Inflammatory macrophage treated with lipopolysaccharide for 4 hours (primary cell): ENCODE measurements at places on chromosomes 7 and 10.

DNA sequence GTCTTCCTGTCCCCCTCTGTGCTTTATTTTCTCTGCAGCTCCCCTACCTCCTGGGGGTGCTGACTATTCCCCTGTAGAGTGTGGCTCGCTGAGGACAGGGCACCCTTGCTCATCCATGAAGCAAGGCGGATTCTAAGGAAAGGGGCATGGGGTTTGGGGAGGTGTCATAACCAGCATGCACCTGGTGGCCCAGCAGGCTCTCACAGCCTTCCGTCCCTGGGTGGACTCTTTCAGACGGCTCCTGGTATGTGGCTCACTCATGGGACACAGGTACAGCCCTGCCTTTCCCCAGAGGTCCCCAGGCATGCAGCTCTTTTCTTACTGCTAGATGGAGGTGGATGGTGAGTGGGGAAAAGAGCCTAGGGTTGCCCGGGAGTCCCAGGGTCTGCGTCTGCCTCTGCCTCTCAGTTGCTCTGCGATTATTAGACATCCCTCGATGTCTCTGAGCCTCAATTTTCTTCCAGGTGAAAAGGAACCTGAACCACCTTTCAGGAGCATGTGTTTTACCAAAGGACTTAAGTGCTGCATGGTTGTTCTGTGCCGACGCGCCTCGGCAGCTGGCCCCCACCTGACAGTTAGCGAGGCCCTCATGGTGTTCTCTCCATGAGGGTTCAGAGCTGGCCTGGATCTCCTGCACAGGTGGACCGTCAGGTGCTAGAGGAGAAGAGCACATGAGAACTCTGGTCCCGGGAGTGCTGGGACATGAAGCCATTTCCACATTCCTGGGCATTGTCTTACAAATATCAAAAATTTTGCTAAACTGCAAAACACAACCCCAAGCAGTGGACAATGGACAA, 172.5 kb upstream of the SHH start:
- DNase-seq, result no peak

GRCh38 chr10:100341953-100342626, 4.9 kb upstream of the SCD start:
- peak; percentile 65 for DNase-seq

- no peak for DNase-seq
These were observed 39.4 kb upstream of the RET start for GRCh38 chr10:43037440-43037839.

- DNase-seq, result peak; percentile 61
These were observed 1.3 kb downstream of the OGA start for GRCh38 chr10:101816913-101817336.

DNA sequence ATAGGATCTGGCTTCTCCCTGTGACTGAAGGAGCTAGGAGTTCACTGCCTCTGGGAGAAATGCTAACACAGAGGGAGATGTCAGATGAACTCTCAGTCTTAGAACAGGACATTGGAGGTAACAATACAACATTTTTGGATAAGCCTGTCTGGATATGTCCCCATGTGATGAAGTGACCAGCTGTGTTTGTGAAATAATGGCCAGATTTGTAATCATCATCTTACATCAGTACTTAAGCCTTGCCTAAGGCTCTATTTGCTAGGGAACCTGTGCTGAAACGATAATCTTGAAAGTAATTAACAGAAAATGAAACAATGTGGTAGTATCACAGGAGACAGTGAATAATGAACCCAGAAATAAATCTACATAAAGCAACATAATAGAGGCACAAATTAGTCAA, 56.2 kb downstream of the CRPPA start:
- no peak for DNase-seq

DNA sequence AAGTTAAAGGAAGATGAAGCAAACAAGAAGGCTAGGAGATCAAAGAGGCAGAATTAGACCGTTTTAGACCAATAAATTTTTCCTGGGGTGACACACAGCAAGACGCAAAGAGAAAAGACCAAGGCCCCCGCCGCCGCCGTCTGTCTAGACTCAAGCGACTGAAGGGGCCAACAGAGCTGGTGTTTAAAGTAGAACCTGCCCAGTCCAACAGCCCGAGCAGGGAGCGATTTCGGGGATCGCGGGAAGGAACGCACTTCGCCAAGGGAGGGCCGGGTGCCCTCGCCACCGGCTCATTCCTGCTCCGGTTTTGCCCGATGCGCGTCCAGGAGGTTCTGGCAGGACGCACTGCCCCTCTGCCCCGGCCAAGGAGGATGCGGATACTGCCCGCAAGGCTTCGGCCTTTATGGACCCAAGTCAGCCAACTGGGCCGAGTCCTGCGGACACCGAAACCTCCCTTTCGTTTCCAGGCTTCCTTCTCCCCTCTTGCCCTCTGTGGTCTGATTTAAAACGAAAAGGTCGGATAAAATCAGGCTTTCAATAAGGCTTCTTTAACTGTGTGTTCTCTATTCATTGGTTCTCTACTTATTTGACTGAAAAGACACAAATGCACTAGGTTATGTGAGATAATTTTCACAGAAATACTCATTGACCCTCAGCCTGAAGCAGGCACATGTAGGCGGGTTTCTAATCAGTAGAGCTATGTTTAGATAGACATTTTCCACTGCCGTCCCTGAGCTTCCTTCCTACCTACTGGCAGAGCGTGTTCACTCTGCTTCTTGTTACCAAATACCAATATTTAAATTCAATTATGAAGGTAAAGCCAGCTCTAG, 2.2 kb upstream of the HOXA7 start:
- no peak for DNase-seq

GRCh38 chr10:78361031-78361430, 327.4 kb downstream of the RPS24 start:
- DNase-seq, result no peak

DNA sequence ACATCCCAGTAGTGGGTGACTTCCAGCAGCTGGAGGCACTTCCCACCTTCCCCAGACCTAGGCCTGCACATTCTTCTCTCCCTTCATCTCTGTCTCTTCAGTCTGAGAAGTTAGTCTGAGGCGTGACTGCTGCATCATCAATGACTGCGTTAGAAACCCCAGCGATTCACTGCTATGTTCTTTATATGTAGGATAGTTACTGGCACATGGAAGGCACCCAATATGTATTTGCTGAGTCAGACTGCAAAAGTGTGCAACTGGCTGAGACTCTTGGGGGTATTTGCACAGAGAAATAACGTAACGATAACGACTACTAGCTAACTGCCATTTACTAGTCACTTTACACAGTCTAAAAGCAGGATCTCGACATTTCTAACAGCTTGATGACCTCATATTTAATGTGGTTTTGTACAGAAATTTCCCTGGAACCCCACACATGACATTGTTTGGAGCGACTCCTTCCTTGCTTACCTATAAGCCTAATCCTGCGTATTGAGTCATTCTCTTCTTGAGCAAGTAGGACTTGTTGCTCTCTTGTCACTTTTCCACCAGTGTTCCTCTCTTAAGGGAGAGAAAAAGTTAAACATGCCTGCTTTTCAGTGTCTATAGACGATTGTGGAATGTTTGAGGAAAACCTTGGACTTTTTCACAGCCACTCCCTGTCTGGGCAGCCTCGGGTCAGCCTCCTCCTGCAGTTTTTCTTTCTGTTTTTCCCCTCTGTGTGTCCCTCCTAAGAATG, 45.5 kb downstream of the THNSL1 start:
- no peak for DNase-seq

- DNase-seq, result no peak
These were observed 49.4 kb downstream of the CLEC2L start for GRCh38 chr7:139572704-139573385.

GRCh38 chr10:77284797-77285196, 352.8 kb downstream of the KCNMA1 start:
- DNase-seq, result no peak

DNA sequence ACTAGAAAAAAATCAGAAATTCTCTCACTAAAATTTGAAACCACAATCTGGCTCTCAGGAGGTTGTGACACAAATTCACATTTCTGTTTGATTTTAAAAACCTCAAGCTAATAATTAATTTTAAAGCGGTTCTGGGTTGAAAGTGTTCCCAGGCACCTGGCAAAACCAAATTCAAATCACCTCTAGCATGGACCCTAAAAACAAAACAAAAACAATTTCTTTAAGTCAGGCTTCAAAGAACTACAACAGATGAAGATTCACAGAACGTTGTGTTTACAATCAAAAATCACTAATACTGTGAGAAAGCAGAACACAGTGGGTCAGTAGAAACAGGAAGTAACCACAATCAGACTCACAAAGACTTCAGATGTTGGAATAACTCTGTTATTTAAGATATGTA, 7.2 kb upstream of the RELN start:
- no peak for DNase-seq

DNA sequence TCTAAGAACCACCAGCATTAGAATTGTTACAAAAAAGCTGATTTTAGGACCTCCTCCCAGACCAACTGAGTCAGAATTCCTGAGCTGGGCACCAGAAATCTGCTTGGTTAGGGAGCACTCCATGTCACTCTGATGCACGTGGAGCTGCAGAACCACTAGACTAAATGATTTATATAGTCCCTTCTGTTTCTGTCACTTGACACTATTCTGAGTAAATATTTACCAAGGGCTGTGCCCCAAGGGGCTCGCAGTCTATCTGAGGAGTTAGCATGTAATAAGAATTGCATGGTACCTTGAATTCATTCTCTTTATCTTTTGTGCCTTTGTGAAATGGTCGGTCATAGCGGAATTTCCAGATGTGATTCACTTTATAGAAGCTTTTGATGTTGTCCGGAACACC, 196.0 kb upstream of the IMMP2L start:
- no peak for DNase-seq

DNA sequence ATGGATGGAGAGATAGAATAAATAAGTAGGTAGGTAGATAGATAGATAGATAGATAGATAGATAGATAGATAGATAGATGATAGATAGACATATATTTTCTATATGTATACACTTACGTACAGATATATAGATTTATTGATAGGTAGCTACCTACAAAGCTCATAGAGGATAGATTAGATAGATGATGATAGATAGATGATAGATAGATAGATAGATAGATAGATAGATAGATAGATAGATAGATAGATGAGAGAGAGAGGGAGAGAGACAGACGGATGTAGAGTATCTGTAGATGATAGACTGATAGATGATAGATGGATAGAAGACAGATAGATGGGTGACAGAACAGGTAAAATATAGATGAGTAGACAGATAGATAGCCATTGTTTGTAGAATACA, 191.3 kb upstream of the PFKP start:
- DNase-seq, result no peak

- DNase-seq, result no peak
These were observed 114.5 kb downstream of the HTR7 start for GRCh38 chr10:90743291-90743690.

GRCh38 chr7:16803881-16804673, 722 bp downstream of the AGR2 start:
- no peak for DNase-seq

DNA sequence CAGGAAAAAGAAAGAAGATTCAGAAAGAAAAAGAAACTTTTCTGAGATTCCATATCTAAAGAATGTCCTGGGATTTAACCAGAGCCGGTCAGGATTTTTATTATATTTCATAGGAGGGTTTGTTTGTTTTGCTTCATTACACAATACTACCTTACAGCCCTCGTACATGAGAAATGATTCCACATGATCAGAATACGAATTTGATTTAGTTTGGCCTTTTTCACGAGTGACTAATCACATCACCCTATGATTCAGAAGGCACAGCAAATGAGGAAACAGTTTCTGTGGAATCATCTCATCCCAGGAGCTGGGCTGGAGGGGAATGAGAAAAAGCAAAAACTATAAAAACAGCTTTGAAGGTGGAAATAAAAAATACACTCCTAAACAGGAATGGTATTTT, 54.7 kb upstream of the VWC2 start:
- no peak for DNase-seq

- no peak for DNase-seq
These were observed 310.2 kb downstream of the FGFR2 start for GRCh38 chr10:121288011-121288410.

GRCh38 chr10:123011987-123012386, 3.2 kb downstream of the ACADSB start:
- DNase-seq, result no peak

GRCh38 chr7:11082552-11083213, 109.0 kb downstream of the PHF14 start:
- DNase-seq, result no peak

DNA sequence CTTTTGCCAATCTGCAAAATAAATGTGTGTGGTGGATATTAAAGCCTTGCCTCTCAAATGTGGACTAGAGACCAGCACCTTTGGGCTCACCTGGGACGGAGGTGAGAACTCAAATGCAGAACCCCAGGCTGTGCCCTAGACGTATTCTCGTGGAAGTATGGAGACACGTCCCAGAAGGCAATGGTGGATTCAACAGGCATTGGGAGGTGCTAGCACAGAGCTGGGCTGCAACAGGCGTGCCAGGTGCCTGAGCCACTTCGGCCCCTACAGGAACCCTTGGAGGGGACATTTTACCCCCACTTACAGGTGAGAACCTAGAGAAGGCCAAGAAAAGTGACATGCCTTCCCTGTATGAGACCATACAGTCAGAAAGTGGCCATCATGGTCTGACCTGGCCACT, 12.2 kb downstream of the DDX56 start:
- no peak for DNase-seq

- no peak for DNase-seq
These were observed 50.4 kb downstream of the FOXL3 start for GRCh38 chr7:340200-340937.

DNA sequence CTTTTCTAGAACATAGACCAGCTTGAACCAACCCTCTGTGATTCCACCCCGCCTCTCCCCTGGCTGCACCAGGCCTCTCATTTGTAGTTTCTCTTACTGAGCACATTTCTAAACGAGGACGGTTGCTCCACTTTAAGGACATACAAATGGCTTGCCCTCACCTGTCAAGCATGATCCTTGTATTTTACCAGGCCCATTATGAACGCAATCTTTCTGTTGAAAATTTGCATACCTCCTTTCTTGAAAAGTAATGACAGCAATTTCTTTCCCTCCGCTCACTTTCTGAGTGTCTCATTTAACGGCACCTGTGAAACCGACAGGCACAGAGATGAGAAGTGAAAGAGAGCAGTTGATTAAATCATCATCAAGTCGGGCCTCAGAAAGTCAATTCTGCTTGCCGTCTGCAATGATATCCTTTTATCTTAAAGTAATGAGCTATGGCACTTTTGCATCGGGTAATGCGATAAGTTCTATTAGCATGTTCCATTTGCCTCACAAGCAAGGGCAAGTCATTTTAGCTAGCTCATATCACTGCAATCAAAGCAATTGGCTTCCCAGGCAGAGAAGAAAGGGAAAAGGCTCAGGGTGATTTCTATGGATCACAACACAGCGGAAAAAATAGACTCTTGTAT, 705.6 kb upstream of the GALNT17 start:
- DNase-seq, result no peak

DNA sequence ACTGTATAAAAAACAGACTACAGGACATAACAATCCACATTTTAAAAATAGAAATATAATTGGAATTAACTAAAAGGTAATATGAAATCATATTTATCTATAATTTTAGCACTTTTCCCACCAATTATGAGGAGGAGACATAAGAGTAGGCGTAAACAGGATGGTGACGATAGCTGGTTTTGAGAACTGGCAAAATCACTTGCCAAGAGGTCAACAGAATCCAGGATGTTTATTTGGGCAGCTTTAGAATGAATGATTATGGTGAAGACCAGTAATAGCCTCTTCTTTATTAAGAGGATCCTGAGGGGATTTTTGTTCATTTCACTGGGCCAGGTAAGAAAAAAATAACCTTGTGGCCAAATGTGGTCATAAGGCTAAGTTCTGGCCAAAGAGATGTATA, 67.2 kb downstream of the TPK1 start:
- no peak for DNase-seq

- no peak for DNase-seq
These were observed 313.1 kb upstream of the RNF32 start for GRCh38 chr7:156327474-156327873.

GRCh38 chr10:108709927-108710722, 1213.2 kb downstream of the XPNPEP1 start:
- no peak for DNase-seq
